SJSA1 (cell line): ENCODE measurements at places on chromosomes 3 and 15.
A peak's percentile ranks its signal among the peaks of the same experiment; 100 is the strongest.

DNA sequence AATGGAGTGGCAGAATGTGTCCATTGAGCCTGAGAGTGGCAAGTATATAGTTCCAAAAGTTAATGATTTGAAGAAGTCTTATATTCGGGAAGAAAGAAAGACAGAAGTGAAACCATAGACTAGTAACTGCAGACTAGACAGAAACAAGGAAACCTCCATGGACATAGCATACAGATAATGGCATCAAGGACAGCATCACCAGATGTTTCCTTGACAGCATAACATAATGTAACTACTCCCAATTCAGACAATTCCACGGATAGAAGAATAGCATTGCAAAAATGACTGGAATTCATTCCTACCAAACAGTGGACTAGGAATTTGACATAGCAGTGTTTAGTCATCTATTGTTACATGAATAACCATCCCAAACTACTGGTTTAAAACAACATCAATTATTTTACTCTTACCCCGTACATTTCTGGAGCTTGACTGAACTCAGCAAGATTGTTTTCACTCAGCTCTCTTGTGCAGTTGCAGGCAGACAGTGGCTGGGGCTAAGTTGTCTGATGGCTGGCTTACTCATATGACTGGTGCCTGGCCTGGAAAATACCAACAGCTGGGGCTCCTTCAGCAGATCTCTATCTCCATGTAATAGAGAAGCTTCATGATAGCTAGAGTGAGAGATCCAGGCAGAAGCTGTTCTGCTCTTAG lies 109.7 kb upstream of the GADL1 start:
- peak; percentile 87 for DNase-seq

DNA sequence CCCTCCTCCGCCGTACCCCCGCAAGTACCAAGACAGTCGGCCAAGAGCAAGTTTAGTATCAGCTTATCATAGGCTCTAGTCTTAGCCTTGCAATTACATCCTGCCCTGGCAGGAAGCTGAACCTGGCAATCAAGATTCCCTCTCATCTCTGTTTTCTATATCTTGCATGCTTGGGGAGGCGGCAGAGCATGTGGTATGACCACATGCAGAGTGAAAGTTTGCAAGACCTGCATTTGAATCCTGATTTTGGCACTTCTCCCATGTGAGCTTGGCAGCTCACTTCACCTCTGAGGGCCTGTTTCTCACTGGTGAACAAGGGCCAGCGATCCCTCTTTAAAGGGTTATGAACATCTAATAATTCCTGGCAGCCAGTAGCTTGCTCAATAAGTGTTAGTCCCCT lies 106.1 kb upstream of the FRMD4B start:
- DNase-seq: no peak

DNA sequence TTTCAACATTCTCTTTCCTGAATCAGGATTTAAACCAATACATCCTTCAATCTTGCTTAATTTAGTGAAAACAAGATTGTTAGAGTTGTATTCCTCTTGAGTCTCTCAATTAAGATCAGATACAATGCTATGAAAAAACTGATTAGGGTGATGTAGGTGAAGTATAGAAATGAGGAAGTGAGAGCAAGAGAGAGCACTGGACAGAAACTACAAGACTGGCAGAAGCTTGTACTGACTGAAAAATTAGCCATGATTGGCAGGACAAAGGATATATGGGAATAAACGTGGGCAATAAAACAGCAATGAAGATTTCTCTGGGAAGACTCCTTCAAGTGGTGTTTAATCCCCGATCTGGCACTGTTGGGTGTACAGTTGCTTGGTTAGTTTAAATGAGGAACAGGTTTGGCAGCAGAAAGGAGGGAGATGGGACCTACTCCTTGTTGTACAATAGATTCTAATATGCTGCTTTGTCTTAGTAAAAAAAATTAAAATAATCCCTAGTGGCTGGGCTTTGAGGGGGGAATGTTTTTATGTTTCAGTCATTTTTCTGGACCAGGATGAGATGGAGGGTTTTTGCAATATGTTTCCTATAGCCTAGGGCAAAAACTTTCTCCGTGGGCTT lies 252.7 kb downstream of the SLC9A9 start:
- DNase-seq: no peak

DNA sequence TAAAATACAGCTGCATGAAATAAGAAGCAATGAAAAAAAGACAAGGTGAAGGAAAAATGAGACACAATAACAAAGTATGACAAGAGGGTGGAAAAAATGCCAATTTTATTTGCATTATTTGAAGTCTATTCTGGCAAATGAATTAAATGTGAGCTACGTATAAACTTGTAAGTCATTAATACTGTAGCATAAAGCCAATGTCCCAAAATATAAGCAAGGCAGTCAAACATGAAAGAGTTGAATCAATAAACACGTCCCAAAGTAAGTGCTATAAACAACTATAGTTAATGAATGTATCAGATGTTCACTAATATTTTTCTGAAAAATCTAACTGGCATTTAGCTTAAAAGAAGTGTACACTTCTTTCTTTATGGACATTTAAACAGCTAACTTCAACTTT lies 481.9 kb downstream of the ROBO1 start:
- DNase-seq: no peak

GRCh38 chr3:97910931-97911351 lies 61.3 kb downstream of the RIOX2 start:
- DNase-seq: no peak

- DNase-seq: no peak
Observed at GRCh38 chr15:85690561-85691231, 104.0 kb downstream of the KLHL25 start.

DNA sequence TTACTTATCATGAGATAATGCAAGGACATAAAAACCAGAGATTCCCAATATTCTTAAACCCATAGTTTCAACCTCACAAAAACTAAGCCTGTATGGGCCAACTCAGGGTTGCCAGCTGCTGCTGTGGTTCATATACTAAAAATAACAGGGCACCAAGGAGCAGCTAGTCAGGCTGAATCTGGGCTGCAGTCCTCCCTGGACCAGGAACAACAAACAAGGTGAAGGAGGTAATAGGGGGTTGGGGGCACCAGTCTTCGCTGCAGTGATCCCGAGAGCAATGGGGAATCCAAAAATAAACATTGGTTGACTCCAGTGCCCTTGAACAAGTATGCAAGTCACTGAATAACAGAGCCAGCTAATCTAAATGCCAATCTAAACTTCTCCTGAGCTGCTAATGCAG lies 108.9 kb downstream of the MECOM start:
- no peak for DNase-seq

- no peak for DNase-seq
Observed at GRCh38 chr3:178420033-178420432, 116.2 kb upstream of the KCNMB2 start.

DNA sequence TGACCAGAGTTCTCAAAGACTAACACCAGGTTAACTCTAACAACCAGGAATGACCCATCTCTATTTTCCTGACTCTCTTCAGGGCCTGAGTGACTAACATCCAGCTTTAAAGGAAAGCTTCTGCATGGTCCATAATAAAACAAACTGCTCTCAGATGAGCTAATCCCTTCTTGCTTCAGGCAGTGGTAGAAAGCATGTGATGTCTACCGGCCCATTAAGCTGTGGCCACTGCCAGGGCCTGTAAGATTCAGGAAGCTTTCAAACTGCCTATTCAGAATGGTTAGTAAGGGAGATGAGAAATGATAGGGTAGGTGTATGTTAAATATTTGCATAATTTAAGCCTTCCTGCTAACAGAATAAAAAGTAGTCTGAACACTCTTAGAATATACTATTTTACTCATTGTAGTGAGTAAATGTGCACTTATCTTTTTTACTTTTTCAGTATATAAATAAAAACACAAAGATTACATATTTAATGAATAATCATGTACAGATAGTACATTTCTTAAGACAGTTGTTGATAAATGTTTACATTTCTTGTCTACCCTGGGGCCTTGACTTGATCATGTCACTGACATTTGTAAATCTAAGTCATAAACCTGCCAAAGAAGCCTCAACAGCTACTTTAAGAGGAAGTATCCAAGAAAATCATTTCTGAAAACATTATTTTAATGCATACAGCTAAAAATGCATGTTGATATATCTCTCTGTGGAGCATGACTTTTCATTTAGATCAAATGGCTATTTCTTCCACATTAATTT lies 222.0 kb downstream of the MCTP2 start:
- DNase-seq: no peak

- DNase-seq: no peak
Observed at GRCh38 chr3:39124876-39125840, 17.7 kb downstream of the TTC21A start.

DNA sequence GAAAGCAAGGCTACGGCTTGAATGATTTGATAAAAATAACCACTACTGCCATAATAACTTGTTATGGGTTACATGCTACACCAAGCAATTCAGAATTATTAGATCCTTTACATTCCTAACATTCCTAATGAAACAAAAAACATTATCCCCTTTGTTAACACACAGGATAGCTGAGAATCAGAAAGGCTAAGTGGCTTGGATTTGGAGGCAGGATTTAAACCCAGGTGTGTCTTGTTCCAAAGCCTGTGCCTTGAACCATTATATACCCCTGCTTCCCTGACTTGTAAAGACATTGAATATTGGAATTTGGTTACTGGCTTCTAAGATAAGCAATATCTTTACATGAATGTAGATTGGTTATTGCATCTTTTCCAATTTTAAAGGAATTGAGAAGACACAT lies 417.1 kb upstream of the GOLIM4 start:
- DNase-seq: no peak

DNA sequence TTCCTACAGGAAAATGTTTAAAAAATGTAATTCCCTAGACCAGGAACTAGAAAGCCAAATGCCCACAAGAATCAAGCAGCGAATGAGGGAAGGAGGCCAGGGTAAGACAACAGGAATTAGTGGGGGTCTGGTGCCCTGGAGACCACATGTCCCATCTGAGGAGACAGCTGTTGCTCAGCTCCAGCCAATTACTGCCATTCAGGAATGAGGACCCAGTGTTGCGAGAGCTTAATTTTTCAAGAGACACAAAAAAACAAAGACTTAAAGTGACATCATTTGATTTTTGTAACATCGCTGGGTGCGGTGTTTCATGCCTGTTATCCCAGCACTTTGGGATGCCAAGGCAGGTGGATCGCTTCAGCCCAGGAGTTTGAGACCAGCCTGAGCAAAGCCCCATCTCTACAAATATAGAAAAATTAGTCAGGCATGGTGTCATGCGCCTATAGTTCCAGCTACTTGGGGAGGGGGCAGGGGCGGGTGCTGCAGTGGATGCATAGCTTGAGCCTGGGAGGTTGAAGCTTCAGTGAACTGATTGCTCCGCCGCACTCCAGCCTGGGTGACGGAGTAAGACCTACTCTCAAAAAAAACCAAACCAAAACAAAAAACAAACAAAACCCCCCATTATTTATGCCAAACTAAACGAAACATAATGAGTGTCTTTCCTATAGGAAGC lies 52.8 kb upstream of the LRIG1 start:
- peak; percentile 5 for DNase-seq

DNA sequence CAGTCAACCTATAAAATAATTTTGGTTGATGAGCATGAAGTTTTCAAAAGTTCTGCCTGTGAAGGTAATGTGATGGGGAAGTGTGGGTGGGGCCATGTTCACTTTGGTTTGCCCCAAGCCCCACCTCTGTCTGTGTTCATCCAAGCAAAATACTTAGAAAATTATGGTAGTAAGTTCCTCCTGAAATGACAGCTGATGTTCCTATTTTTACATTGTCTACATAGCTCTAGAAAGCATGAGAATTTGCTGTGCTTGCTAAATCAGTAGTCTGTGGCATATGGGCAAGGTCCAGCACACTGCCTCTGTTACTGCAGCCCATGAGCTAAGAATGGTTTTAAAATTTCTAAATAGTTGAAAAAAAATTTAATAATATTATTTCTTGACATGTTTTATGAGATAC lies 21.9 kb upstream of the CP start:
- DNase-seq: no peak

GRCh38 chr3:132645058-132645457 lies 14.6 kb downstream of the ACAD11 start:
- no peak for DNase-seq

DNA sequence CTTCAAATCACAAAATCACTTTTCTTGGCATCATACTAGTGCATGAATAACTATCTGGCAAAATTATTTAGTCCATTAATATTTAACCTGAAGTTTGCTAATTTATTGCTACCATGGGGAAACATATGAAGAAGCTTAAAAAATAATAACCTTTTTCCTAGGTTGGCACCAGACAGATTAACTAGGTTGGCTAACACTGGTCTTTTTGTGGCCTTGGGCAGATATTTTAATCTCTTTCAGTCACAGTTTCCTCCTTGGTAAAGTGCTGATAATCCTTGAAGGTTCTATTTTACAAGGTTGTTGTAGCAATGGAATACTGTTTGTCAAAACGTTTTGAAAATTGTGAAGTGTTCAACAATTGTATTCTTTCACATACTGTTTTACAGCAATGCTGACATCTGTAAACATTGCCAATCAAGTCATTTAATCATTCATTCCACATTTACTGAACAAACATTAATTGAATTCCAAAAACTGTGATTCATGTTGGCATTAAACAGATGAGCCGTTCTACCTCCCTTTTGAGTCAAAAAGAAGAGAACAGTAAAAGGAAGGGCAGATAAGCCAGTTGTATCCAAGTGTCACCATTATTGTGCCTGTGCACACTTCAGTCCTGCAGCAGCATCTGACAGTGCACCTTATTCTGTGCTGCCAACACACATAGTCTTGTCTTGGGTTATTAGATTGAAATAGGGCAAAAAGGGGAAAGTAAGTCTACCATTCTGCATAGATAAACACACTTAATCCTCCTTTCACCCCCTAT lies 21.9 kb downstream of the EPHA6 start:
- DNase-seq: no peak

DNA sequence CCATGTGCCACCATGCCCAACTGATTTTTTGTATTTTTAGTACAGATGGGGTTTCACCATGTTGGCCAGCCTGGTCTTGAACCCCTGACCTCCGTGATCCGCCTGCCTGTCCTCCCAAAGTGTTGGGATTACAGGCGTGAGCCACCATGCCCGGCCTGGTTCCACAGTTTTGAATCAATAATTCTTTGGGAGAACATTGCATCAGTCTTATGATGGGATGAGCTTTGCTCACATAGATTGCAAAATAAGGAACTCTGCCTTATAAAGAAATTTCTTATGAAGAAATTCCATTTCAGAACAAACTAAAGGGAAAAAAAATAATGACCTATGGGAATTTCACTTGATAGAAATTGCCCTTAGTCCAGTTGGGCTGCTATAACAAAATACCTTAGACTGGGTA lies 15.8 kb upstream of the TMPRSS7 start:
- no peak for DNase-seq

GRCh38 chr15:68213991-68214837 lies 9.1 kb upstream of the CALML4 start:
- DNase-seq: peak; percentile 30

DNA sequence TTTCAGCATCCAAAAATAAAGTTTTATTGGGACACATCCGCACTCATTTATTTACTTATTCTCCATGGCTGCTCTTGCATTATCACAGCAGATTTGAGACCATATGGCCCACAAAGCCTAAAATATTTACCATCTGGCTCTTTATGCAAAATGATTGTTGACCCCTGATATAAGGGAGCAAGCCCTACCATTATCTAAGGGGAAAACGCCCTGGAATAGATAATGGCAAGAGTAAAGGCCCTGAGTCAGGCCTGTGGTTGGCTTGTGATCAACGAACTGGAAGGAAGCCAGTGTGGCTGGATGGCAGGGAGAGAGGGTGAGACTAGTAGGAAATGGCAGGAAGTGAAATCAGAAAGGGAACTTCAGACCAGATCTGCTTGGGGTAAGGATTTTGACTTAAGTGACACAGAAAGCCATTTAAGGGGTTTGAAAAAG lies 24.6 kb upstream of the DMXL2 start:
- DNase-seq: no peak
